ENCODE measurements at places on chromosomes 4 and X.

DNA sequence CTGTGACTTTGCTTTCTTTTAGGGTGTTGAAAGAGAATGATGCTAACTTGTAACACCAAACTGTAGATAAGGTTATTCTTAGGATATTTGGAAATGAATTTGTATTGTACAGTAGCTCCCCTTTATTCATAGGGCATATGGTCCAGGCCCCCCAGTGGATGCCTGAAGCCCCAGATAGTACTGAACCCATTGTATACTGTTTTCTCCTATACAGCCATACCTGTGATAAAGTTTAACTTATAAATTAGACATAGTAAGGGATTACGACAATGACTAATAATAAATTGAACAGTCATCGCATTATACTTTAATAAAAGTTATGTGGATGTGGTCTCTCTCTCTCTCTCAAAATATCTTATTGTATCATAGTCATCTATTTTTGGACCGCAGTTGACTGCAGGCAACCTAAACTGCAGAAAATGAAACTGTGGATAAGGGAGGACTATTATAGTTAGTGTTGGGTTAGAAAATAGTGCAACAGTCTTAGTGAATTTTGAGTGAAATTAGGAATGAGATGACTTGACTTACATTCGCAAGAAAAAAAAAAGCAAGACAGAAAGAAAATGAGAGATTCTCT is 105.1 kb downstream of the CLDN22 start:
- DNase-seq, result no peak

DNA sequence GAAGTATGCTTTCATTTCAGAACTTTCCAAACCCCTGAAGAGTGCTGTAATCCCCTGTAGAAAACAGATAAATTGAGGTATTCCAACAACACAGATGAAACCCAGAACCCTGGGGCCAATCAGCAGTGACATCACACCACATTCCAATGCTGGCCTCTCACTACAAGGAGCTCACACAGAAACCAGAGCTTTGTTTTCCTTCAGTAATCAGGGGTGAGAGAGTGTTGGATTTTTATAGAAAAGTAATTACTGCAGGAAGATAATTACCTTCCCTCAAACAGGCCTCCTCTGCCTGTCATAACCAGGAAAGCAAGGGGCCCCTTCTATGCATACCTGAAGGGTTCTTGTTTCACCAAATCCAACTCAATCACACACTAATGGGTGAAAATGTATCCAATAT is 246.2 kb downstream of the SCFD2 start:
- DNase-seq, result no peak

GRCh38 chrX:118171356-118171755 is 54.7 kb upstream of the KLHL13 start:
- DNase-seq, result no peak

- DNase-seq, result no peak
Observed at GRCh38 chr4:683247-683897, 5.6 kb downstream of the SLC49A3 start.

- no peak for DNase-seq
Observed at GRCh38 chr4:38210396-38211114, 250.4 kb downstream of the PTTG2 start.

DNA sequence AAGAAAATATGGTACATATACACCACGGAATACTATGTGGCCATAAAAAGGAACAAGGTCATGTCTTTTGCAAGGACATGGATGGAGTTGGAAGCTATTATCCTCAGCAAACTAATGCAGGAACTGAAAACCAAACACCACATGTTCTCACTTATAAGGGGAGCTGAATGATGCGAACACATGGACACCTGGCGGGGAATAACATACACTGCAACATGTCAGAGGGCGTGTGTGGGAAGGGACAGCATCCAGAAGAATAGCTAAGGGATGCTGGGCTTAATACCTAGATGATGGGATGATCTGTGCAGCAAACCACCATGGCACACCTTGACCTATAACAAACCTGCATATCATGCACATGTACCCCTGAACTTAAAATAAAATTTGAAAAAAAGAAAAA is 19.5 kb upstream of the CNKSR2 start:
- no peak for DNase-seq

DNA sequence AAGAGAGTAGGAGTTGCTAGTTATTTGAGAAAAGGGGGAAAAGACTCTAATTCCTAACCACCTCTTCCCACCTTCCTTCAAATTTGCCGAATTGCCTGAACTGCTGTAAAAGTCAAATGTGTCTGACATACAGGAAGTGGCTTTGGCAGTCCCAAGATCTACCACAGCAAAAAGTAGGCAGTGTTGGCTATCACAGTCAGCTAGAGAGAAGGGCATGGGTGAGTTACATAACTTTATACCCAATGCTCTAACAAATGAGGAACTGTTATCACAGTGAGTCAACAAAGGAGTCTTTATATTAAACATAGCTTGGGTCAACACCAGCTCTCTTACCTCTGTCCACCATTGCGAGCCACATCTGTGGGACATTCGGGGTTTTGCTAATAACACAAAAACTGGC is 2.4 kb upstream of the MBNL3 start:
- peak; percentile 48 for DNase-seq

- no peak for DNase-seq
Observed at GRCh38 chr4:2138846-2139500, 79.8 kb downstream of the NAT8L start.

DNA sequence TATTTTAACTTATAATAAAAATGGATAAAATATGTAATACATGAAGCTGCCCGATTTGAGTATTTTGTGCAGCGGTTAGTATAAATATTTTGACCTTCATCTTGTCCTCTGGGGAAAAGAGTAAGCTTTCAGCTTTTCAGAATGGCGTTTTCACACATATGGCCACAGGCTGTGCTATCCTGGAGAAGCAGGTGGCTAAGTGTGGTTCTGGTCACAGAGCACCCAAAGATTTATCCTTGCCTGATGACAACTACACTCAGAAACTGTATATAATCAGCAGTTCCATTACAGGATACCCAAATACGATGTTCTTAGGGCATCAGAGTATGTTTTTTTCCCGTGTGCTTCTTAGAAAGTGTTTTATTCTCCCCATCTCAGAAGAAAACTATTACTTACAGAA is 42.3 kb upstream of the ANK2 start:
- DNase-seq, result no peak

GRCh38 chr4:147940171-147940570 is 208.3 kb downstream of the ARHGAP10 start:
- DNase-seq, result no peak

DNA sequence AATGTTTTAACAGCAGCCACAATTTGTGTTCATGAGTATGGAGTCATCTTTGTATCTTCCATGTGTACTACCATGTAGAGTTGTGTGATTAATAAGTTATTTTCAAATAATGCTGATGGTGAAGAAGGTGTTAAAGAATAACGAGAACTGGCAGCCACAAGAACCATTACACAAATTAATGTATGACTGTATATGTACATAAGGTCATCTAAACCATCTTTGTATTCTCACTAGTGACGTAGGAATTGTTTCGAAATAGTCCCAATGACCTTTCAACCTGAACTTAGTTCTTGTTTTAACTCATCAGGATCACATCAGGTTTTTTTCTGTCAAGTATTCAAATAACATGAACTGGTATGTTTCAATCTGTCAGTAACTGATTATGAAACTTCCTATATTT is 48.3 kb upstream of the NOCT start:
- DNase-seq, result peak; percentile 16

GRCh38 chrX:3066555-3066954 is 25.3 kb downstream of the ARSF start:
- no peak for DNase-seq

DNA sequence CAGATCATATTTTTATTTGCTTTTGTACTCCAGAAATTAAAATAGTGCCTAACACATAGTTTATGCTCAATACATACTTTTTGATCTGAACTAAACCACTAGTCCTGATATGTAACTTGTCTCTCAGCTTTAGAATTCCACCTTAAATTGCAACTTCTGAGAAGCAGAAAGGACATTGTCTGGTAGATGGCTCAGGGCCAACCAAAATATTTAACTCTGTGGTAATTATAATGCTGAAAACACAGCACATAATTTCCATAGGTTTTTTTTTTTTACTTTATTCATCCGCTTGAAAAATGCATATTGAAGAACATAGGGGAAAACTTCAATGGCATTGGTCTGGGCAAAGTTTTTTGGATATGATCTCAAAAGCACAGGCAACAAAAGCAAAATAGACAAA is 59.3 kb downstream of the AREG start:
- DNase-seq, result no peak

DNA sequence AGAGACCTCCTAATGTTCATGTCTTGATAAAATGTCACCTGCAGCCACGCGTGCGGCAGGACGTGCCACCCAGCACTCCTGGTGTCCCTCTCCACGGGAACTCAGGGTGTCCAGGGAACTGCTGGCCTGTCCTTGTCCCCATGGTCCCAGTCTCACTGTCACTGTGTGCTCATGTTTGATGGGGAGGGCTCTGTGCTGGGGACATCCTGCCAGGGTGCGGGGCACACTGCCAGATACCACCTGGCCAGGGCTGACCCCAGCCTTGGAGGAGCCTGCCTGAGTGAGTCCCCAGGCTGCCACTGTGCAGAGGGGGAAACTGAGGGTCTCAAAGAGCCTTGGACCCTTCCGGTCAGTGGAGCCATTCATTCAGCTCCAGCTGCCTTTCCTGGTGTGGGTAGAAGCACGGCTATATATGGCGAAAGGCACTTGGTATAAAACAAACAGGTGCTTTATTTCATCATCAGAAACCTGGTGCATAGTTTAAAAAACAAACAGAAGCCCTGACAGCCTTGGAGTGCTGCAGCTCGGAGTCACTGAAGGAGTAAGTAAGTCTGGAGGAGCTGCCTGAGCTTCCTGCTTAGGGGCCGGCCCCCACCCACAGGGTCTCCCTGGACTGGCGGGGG is 33.0 kb downstream of the NOP14 start:
- DNase-seq, result no peak

GRCh38 chr4:98969878-98970785 is 25.4 kb upstream of the METAP1 start:
- DNase-seq, result no peak

GRCh38 chrX:119692191-119693039 is 553 bp downstream of the SEPTIN6 start:
- peak; percentile 68 for DNase-seq

All from CD4-positive, alpha-beta T cell treated with Interferon alpha-2 for 1 hour (primary cell).